ENCODE measurements at places on chromosomes 5 and 9.

DNA sequence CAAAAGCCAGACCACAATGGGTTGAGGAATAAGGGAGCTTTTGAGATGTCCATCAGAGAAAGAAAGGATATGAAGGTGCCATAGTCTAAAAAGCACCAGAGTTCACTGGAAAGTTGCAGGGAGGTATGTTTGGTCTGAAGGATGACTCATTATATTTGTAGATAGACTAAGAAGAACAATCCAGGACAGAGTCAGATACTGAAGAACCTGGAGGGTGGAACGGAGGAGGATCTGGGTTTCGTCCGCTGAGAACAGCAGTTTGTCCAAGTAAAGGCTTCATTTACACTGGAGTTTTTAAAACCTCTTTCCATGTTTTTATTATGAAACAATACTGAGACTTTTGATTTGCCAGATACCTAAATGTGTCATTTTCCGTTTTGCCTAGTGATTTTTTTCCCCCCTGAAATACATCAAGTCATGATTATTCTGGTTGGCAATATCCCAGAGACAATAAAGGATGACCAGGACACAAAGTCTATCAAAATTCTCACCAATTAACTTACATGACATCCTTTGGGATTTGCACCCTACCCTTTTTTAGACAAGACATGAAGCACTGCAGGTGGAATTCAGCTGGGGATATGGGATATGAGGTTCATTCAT, 219.9 kb downstream of the MLLT3 start:
- peaks cover 2% of the 10 kb centered on the region for H3K27me3 ChIP-seq
- peaks cover 46% of the 10 kb centered on the region for H3K36me3 ChIP-seq
- DNase-seq, result no peak
- peak overlapping the region; percentile 71 for H3K27ac ChIP-seq

GRCh38 chr9:91865041-91865440, 85.0 kb downstream of the ROR2 start:
- peaks cover 6% of the 10 kb centered on the region for H3K27me3 ChIP-seq
- H3K27ac ChIP-seq, result peak overlapping the region; percentile 90
- peak overlapping the region; percentile 18 for H3K4me3 ChIP-seq

DNA sequence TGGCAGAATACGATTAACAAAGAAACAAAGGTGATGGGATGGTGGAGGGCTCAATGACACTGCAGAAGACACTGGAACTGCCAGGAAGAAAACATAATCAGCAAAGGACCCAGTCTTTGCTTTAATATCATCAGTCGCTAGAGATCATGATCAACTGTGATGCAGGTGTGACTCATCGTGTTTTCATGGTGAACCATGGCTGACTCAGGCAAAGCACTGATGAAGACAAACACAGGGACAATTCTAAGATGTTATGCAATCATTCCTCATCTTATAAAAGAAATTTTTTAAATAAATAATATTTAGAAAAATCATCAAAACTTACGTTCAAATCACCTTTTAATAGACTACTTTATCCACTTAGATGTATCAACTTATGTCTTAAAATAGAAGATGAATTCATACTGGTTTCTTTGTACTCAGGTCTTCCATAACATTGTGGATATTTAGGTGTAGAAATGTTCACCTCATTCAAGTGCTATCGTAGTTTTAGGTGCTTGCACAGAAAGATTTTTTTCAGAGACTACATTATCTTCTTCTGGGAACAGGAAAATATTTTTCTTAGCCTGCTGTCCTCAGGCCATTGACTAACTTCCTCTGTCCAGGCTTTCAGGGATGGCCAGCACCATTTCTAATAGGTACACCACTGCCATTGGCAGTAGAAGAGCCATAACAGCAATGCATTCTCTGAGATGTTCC, 673.4 kb upstream of the MEF2C start:
- no peaks in the 10 kb centered on the region for H3K36me3 ChIP-seq
- no peaks in the 10 kb centered on the region for H3K27me3 ChIP-seq
- no peak for DNase-seq
- H3K4me3 ChIP-seq, result no peak overlapping the region

DNA sequence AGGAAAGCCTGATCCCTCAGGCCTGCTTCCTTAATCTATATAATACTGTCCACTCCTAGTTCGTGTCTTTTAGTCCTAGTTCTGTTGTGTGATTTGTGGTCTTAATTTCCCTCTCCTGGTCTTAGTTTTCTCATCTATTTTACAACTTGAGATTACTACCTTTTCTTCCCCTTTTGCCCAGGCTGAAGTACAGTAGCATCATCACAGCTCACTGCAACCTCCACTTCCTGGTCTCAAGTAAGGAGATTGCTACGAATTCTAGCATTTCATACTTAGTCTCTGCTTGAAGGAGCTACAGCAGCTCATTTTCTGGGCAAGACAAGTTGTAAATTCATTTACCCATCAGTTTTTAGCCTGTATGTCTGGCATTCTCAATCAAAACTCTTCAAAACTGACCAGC, 5.5 kb downstream of the TRIM32 start:
- H3K27me3 ChIP-seq, result peaks cover 4% of the 10 kb centered on the region
- H3K4me1 ChIP-seq, result peaks cover 19% of the 10 kb centered on the region
- H3K4me3 ChIP-seq, result no peak overlapping the region
- peaks cover 19% of the 10 kb centered on the region for H3K36me3 ChIP-seq
- no peak overlapping the region for H3K27ac ChIP-seq

DNA sequence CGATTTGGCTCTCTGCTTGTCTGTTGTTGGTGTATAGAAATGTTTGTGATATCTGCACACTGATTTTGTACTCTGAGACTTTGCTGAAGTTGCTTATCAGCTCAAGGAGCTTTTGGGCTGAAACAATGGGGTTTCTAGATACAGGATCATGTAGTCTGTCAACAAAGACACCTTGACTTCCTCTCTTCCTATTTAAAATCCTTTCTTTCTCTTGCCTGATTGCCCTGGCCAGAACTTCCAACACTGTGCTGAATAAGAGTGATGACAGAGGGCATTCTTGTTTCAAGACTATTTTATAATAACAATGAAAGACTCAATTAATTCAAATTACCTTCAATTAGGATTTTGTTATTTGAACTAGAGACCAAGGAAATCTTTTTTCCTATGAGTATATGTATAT, 692.5 kb downstream of the PRR16 start:
- H3K27me3 ChIP-seq, result no peaks in the 10 kb centered on the region
- H3K4me3 ChIP-seq, result no peak overlapping the region
- no peaks in the 10 kb centered on the region for H3K36me3 ChIP-seq
- no peaks in the 10 kb centered on the region for H3K4me1 ChIP-seq
- no peak for DNase-seq

- H3K36me3 ChIP-seq, result peaks cover 40% of the 10 kb centered on the region
- DNase-seq, result peak; percentile 26
- peaks cover 17% of the 10 kb centered on the region for H3K27me3 ChIP-seq
- no peak overlapping the region for H3K27ac ChIP-seq
- peak overlapping the region; percentile 77 for H3K4me3 ChIP-seq
- no peaks in the 10 kb centered on the region for H3K4me1 ChIP-seq
Measured at GRCh38 chr5:141326088-141326854, 4.0 kb upstream of the PCDHGA1 start.

DNA sequence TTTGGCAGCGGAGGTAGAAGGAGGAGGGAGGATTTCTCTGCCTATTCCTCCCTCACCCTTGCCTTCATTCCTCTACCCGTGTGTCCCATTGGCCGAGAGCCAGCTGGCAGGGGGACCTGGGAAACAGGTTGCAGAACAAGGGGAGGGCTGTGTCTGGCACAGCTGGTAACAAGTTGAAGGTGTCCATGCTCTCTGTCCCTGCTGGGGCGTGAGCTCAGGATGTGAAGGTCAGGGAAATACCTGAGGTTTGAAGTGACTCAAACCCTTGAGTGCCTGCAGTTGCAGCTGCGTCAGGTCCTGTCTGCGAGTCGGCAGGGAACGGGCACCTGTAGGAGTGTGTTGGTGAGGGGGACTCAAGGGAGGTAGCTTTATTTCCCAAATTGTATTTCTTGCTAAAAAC, 16.2 kb downstream of the MIGA2 start:
- no peak overlapping the region for H3K4me3 ChIP-seq
- H3K27me3 ChIP-seq, result no peaks in the 10 kb centered on the region
- H3K36me3 ChIP-seq, result peaks cover 11% of the 10 kb centered on the region

- H3K36me3 ChIP-seq, result no peaks in the 10 kb centered on the region
- no peak overlapping the region for H3K4me3 ChIP-seq
- no peak for DNase-seq
Measured at GRCh38 chr9:3032898-3033297, 189.0 kb upstream of the PUM3 start.

DNA sequence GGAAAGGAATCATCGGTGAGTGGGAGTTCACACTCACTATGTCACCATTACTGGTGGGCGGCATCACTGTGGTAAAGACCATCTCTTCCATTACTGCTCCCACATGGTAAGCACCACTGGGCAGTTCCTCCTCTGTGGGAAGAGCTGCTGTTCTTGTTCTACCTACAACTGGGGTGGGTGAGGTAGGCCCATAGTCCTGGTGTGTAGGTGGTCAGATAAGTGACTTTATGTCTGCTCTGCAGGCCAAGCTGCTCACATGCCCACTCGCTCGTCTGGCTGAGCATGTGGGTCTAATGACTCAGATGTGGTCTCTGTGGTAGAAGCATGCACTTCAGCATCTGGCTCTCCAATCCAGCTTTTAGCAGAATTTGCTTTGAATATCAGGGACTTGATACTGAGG, 82.9 kb downstream of the TMEM215 start:
- no peak overlapping the region for H3K4me3 ChIP-seq
- H3K36me3 ChIP-seq, result no peaks in the 10 kb centered on the region
- H3K27me3 ChIP-seq, result peaks cover under 1% of the 10 kb centered on the region
- no peak for DNase-seq
- H3K27ac ChIP-seq, result no peak overlapping the region

GRCh38 chr9:81814794-81815464, 113.3 kb upstream of the SPATA31D4 start:
- DNase-seq, result no peak
- H3K36me3 ChIP-seq, result no peaks in the 10 kb centered on the region
- H3K27ac ChIP-seq, result peak overlapping the region; percentile 27
- H3K4me1 ChIP-seq, result peaks cover 36% of the 10 kb centered on the region
- no peaks in the 10 kb centered on the region for H3K27me3 ChIP-seq
- H3K4me3 ChIP-seq, result no peak overlapping the region

GRCh38 chr5:26691486-26691885, 346.9 kb downstream of the CDH9 start:
- H3K4me3 ChIP-seq, result no peak overlapping the region
- no peak overlapping the region for H3K27ac ChIP-seq
- no peaks in the 10 kb centered on the region for H3K4me1 ChIP-seq
- no peak for DNase-seq
- H3K27me3 ChIP-seq, result no peaks in the 10 kb centered on the region

GRCh38 chr5:124056991-124057723, 545.2 kb downstream of the CSNK1G3 start:
- peak overlapping the region; percentile 95 for H3K27ac ChIP-seq
- peak; percentile 15 for DNase-seq
- H3K4me3 ChIP-seq, result no peak overlapping the region
- peaks cover 86% of the 10 kb centered on the region for H3K4me1 ChIP-seq
- H3K27me3 ChIP-seq, result no peaks in the 10 kb centered on the region

DNA sequence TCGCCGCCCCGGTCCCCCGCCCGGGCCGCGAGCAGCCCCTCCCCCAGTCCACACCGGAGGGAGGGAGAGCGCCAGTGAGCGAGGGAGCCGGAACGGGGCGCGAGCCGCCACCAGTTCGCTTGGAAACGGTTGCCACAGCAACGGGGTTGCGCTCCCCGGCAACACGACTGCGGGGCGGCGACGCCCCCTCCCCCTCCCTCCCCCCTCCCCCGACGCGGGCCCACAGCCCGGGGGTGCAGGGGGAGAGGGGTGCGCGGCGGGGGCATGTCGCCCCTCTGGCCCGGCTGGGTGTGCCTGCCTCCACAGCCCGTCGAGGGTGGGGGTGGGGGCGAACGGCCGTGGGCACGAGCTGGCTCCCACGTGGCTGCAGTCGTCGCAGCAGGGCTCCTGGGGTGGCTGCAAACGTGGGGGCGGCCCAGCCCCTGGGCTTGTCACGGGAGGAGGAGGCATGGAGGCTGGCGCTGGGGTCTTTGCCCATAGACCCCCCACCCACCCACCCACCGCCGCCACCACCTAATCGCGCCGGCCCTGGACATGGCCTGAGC, 524 bp downstream of the PRR7 start:
- peaks cover 6% of the 10 kb centered on the region for H3K27me3 ChIP-seq
- no peak overlapping the region for H3K27ac ChIP-seq
- peaks cover 4% of the 10 kb centered on the region for H3K36me3 ChIP-seq
- peak; percentile 82 for DNase-seq
- peaks cover 47% of the 10 kb centered on the region for H3K4me1 ChIP-seq
- peak overlapping the region; percentile 66 for H3K4me3 ChIP-seq

DNA sequence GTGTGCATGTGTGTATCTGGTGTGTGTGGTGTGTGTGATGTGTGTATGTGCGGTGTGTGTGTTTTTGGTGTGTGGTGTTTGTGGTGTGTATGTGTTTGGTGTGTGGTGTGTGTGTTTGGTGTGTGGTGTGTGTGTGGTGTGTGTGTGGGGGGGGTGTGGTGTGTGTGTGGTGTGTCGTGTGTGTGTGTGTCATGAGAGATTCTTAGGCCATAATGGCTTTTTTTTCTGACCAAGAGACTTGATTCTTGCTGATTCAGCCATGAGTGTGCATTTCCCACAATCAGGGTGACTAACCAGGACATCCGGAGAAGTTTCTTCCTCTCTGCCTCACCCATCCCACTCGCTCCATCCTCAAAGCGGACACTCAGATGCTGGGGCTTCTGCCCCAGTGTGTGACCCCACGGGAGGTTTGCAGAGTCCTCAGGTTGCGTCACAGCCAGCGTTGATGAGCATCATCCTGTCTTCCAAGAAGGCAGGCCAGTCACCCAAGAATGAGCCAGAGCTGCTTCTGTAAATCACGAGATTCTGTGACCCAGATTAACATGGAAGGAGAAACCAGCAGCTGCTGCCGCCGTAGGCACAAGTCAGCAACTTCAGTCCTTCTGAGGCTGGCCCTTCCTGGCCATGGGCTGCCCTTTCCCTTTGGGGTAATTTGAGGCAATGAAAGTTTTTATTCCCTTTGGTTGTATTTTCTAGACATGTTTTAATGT, 12.5 kb upstream of the CTSL start:
- no peaks in the 10 kb centered on the region for H3K36me3 ChIP-seq
- H3K4me1 ChIP-seq, result peaks cover 39% of the 10 kb centered on the region
- no peak for DNase-seq
- no peak overlapping the region for H3K4me3 ChIP-seq
- peak overlapping the region; percentile 84 for H3K27ac ChIP-seq

All from nephron progenitor cell (in vitro differentiated cells).